ENCODE measurements at places on chromosomes 3 and 15.

- DNase-seq: no peak
Measured at GRCh38 chr15:33955945-33956344, 12.4 kb upstream of the CHRM5 start.

- no peak for DNase-seq
Measured at GRCh38 chr3:12114251-12114650, 44.5 kb downstream of the TIMP4 start.

DNA sequence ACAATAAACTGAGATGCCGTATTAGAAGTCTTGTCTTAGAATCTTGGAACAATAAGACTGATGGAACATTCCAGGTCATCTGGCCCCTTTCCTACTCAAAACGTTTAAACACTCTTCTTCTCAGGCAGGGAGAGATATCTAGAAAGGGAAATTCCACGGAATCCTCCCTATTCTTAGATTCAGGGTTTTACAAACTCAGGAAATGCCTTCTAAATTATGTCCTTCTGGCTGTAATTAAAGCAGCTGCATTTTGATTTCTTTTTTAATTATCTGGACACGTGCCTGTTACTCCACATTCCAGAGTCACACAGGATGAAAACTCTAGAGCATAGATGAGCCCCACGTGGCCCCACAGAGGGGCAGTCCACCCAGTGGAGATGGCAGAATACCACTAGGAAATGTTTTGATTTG, 41.5 kb upstream of the MTMR10 start:
- no peak for DNase-seq

DNA sequence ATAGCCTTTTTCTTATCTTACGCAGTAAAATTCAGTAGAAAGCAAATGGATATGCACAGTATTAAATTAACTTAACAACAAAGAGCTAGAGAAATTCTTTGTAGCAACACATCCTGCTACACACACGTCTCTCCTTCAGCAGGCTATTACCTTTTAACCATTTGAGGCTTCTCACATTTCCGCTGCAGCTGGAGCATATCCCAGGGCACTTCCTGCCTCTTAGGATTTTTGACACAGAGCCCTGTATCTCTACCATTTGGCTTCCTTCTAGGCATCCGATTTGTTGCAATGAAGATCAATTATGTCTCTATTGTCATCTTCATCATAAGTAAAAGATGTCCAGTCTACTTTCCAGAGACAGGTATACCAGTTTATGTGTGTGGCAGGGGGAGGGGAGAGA, 292.4 kb upstream of the CBLB start:
- peak; percentile 33 for DNase-seq

- DNase-seq: peak; percentile 21
Measured at GRCh38 chr3:129723558-129724324, 117.3 kb upstream of the PLXND1 start.

- DNase-seq: no peak
Measured at GRCh38 chr3:65182682-65183081, 494.9 kb upstream of the ADAMTS9 start.

DNA sequence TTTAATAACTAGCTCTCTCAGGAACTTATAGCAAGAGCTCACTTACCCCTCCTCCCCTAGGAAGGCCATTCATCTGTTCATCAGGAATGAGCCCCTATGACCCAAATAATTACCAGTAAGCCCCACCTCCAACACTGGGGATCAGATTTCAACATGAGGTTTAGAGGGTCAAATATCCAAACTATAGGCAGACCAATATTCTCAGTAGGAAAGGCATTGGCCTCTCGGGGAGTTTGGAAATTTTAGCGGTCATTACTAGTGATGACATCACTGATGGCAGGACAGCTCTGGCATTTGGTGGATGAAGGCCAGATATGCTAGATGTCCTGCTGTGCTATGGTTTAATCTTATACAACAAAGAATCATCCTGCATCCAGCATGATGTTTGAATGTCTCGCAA, 15.2 kb upstream of the CD47 start:
- no peak for DNase-seq

DNA sequence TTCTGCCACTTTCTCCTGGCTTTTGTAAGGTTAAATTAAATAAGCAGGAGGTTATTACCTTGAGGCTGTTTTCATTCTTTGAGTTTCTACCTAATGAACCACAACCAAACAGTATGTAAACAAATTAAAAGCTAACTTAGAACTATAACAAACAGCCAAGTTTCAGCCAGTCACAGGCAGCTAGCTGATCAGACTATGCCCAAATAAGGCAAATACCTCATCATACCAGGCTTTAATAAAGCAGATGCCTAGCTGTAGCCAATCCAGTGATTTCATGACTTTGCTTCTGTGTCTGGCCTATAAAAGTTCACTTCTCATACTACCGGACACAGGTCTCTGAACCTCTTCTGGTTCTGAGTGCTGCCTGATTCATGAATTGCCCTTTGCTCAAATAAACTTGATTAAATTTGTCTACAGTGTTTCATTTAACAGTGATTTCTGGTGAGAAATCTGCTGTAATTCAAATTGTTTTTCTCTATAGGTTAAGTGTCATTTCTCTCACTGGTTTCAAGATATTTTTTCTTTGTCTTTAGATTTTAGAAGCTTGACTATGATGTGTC, 24.2 kb downstream of the SH3GL3 start:
- no peak for DNase-seq

DNA sequence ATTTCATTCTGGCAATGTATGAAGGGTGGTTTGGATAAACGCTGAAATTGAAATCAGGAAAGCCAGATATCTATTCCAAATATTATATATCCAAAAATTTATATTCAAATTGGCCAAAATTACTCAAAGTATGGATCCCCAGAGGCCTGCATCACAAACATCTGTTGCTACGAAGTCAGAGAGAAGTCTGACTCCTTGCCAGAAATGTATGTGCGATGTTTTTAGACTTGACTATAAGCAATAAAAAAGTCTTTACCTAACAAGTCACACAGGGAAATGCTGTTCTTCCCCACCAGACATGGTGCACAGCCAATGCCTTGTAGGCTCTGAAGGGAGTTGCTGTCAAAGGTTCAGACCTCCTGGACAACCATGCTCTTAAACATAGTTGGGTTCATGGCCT, 533.1 kb downstream of the OTOL1 start:
- no peak for DNase-seq

DNA sequence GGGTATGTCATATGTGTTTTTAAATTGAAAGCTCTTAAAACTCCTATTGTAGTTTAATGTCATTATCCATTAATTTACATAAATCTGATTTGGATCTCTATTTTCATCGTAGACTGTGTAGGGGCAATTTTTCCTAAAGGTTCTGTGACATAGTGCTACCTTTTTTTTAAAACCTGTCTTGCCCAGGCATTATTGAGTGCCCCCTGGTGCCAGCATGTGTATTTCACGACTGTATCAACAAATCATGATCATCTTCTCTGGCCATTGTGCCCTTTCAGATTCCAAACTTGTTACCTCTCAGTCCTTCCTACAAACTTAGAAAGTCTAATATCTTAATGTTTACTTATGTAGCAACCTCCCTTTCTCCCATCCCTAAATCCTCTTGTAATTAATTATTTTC, 97.2 kb upstream of the FLNB start:
- peak; percentile 50 for DNase-seq

GRCh38 chr3:184942735-184943134, 130.8 kb downstream of the VPS8 start:
- DNase-seq: no peak

- DNase-seq: peak; percentile 90
Measured at GRCh38 chr15:94230883-94231722, at the start of gene MCTP2. Gene MCTP2, plus strand, starts transcription at chr15:94231561. Its CDS starts 66,705 bp downstream, at chr15:94298266.

- no peak for DNase-seq
Measured at GRCh38 chr15:51375966-51376640, 34.6 kb downstream of the GLDN start.

DNA sequence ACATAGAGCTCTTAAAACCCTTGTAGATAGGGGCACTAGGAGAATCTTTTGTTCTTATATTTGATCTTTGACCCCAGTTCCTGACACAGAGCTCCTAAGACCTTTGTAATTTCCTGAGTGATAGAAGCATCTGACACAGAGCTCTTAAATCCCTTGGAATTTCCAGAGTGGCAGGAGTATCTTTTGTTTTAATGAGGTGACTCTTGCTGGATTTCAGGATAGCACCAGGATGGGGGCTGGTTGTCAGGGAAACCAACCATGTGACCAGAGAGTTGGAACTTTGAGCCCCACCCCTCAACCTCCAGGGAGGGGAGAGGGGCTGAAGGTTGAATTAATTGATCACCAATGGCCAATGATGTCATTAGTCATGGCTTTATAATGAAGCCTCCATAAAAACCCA, 47.6 kb upstream of the ST8SIA2 start:
- peak; percentile 55 for DNase-seq

Measured in mesendoderm (in vitro differentiated cells).